Stomach (tissue), 19 donors: ENCODE measurements at places on chromosomes 5 and 9.

DNA sequence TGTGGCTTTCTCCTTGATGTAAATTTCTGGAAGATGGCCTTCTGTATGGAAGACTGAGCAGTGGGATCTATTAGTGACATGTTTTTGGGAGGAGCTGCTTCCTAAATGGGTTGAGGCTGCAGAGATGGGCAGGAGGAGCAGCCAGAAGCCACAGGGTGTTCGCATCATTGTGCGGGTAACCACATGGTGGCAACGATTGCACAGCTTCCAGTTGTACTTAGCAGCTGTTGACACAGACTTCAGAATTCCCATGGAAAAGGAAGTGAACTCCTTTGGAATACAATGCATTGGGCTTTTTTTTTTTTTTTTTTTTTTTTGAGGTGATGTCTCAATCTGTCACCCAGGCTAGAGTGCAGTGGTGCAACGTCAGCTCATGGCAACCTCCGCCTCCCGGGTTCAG lies 297.3 kb downstream of the NR3C1 start:
- DNase-seq: peak; percentile 39

DNA sequence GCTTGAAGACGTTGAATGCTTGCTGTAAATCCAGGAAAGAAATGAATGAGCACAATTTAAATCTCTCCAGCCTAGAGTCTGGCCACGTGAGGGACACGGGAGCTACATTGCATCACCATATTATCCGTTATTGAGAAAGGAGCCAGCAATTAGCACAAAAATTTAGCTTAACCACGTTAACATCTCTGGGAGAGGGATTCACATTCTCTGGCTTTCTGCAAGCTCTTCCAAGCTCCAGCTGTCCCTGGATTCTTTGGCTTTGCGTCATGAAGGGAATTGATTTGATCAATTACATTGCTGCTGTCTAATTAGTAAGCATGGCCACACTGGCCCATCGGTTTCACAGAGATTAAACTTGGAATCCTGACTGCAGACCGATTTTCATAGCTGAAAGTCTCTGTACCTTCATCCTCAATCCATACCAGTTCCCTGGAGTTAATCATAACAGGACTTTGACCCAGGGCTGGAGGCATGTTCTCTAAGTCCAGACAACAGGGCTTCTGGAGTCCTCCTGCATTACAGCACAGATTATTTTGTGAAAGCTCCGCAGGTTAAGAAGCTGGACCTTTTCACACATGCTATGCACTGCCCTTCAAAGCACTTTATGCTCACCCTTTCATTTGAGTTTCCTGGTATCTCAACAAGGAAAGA lies 31.6 kb downstream of the ADRA1B start:
- no peak for DNase-seq

DNA sequence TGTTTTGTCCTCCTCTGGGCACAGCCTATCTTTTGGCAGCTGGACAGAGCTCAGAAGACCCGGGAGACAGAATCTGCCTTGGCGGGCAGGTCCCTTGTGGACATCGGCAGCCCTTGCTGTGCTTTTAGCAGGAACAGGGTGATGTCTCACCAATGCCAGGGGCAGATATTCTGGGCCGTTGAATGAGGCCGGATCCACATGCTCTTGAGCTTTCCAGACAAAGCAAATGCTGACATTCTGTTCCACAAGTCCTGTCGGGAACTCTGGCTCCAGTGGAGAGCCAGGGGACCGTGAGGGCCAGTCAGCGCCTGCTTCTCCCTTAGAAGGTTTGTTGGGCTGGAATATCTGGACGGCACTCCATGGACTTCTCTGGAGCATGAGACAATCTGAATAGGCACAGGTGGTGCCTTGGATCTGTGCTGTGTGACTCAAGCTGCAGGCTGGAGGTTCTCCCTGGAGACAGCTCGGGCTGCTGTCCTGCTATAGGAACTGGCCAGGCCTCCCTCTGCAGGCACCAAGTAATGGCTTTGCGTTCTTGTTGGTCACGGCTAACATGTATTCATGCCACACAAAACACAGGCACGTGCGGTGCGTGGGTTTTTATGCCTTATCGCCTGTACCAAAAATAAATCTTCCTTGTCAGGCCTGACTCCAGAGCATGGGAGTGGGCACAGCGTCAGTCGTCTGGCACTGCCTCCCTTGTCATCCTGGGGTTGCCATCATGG lies 80.3 kb downstream of the GADD45G start:
- no peak for DNase-seq

GRCh38 chr5:73902327-73903051 lies 276.5 kb downstream of the ARHGEF28 start:
- DNase-seq: peak; percentile 84
